ENCODE measurements at places on chromosomes 3 and 15.

- DNase-seq: no peak
Measured at GRCh38 chr3:140955645-140956044, 14.0 kb downstream of the SLC25A36 start.

- DNase-seq: no peak
Measured at GRCh38 chr15:29299784-29300183, 30.2 kb upstream of the NSMCE3 start.

GRCh38 chr15:84947947-84948830 lies 33.5 kb upstream of the PDE8A start:
- peak; percentile 77 for DNase-seq

GRCh38 chr3:39317571-39318169 lies 11.8 kb upstream of the CCR8 start:
- DNase-seq: no peak

- no peak for DNase-seq
Measured at GRCh38 chr3:95407709-95408463, 1345.0 kb downstream of the NSUN3 start.

- DNase-seq: no peak
Measured at GRCh38 chr3:71568207-71568606, 15.3 kb downstream of the FOXP1 start.

GRCh38 chr3:138213398-138214085 lies 26.4 kb downstream of the ARMC8 start:
- DNase-seq: no peak

GRCh38 chr3:32502946-32503286 lies 264 bp upstream of the CMTM6 start:
- DNase-seq: no peak

DNA sequence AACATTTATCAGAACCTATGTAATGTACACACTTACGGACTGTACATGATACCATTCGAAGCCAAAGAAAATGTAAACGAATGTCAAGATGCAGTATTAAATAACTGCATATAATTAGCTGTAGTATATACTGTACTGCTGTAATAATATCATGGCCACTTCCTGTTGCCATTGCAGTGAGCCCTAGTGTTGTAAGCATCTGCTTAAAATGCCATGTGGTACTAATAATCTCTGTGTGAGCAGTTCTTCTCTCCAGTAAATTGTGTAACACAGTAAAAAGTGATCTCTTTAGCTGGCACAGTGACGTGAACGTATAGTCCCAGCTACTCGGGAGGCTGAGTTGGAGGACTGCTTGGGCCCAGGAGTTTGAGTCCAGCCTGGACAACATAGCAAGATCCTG lies 8.6 kb downstream of the SPG11 start:
- no peak for DNase-seq

DNA sequence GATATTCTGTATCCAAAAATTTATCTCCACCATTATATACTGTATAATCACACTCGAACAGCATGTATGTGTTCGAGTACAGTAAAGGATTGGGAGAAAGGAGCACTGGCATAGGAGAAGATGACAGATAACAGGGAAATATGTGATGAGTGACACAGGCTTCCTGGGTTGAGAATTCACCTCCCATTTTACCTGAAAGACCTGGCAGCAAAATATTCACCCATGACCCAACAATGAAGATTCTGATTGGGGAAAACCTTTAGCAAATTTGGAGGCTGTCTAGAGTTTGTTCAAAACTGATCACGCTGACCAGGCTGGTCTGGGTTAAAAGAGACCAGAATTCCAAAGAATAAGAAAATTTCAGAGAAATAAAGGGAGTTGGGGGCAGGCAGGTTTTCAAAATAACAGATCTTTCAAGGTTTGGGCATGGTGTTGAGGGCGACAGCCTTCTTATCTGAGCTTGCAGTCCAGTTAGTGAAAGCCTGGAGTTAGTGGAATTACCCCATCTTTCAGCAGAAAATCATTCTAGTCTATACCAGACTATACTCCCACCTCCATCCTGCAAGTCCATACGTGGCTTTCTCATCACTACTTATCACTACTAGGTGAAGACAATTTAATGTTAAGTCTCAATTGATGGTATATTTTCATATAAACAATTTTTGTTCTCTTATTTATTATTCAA lies 42.8 kb upstream of the RSL24D1 start:
- DNase-seq: no peak

DNA sequence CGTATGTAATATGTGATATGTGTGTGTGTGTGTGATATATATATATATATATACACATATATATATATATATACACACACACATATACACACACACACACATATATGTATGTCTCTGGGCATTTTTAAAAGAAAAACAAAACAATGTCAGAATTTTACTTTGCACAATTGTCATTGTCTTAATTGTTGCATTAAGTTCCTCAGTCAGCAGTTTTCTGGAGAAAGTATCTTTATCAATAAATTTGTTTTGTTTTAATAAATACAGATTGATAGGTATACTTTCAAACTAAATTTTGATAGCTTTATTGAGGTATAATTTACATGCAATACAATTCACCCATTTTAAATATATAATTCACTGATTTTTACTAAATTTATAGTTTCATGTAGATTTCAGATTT lies 62.9 kb upstream of the SENP5 start:
- DNase-seq: no peak

- peak; percentile 71 for DNase-seq
Measured at GRCh38 chr3:56125358-56126005, 342.8 kb downstream of the ERC2 start.

- DNase-seq: no peak
Measured at GRCh38 chr3:15708882-15709677, 88.7 kb downstream of the ANKRD28 start.

- DNase-seq: no peak
Measured at GRCh38 chr15:63292771-63293170, 15.4 kb downstream of the APH1B start.

DNA sequence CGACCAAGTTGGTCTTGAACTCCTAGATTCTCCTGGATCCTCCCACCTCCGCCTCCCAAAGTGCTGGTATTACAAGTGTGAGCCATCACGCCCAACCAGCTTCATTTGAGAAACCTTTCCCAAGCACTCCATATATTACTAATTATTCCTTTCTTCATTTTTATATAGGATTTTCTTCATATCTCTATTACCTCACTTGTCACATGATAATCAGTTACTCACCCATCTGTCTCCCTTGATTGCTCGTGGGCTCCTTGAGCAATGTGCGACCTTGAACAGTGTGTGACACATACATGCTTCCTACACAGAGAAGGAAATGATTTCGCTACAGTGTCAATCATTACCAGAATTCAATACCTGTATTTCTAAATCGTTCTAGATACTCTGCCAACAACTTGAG lies 110.7 kb upstream of the C2CD4B start:
- DNase-seq: no peak

DNA sequence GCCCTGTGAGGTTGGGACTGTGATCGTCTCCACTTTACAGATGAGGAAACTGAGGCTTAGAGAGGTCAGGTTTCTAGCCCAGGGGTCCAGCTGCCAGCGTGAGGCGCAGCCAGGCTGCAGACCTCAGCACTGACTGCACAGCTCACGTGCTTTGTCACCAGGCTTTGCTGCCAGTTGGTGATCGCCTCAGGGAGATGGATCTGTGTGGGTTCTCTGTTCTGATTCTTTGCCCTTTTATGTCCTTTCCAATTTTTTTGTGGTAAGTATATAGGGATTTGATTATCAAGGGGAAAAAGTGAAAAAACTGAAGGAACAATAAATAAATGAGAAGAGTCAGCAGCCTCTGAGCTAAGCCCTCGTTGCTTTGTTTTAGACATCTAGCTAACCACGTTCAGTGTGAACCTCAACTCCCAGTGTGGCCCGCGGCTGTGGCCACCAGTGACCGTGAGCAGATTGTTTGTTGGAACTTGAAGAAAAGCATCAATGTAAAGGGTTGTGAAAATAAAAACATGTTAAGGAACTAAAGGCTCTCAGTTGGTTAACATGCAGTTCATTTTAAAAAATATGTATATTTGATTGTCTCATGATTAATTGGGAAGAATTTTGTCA lies 117.6 kb downstream of the PDE8A start:
- no peak for DNase-seq

- no peak for DNase-seq
Measured at GRCh38 chr3:40043444-40043755, 234.0 kb downstream of the MYRIP start.

DNA sequence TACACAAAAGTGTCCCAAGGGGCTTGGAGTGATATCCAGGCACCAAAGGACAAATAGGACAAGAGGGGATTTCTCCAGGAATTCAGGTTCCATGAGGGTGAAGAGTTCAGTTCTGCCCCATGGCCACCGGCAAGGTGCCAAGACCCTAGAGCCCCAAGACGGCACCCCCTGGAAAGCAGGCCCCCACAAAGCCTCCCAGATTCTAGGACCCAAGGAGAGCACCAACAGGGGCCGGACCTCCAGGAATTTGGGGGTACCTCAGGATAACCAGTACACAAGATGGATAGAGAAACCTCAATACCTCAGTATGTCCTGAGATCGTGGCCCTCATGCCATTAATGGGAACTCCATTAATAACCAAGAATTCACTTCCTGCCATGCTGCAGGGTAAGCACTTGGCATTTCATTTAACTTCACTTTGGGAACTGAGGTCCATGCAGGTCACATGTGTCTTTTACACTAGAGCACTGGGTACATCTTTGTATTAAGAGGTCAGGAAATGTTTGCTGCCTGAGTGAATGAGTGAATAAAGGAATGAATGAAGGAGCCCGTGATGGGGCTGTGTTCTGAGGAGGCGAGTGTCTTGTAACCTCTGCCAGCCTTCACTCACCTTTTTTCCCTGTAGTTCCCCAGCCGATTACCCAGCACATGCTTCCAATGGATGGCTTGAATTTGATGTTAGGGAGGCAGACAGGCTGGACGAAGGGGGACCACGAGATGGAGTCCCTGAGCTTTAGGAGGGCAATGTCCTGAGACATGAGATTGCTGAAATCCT lies 15.5 kb upstream of the PRSS50 start:
- no peak for DNase-seq

DNA sequence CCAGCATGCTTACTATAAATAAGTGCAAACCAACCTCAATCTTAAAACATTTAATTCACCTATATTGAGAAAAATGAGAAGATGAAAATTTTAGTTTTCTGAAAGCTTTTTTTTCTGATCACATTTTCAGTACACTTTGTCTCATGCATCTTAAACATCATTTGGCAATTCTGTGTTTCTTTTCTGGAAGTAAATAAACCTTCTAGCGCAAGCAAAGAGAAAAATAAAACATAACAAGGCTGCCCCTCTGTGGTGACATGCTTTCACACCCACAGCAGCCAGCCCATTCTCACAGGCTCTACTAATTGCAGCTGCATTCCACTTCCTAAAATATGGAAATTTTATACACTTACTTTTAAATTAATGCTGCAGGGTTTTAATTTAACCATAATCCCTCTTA lies 90.1 kb downstream of the NEK10 start:
- DNase-seq: peak; percentile 12

DNA sequence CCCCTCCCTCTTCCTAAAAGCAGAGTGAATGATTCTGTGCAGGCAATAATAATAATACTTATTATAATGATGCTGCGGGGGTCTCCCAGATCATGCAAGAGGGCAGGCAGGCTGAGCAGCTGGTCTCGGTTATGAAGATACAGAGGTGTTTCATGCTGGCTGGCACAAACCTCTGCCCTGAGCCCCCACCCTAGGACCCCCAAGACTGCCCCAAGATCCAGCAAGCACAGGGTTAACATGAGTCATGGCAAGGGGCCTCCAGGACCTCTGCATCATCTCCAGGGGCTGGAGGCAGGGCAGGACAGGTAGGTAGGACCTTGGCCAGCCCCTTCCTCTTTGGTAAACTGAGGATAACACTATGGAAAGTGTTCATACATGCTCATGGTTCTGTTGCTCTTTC lies 2.7 kb downstream of the MGLL start:
- no peak for DNase-seq

DNA sequence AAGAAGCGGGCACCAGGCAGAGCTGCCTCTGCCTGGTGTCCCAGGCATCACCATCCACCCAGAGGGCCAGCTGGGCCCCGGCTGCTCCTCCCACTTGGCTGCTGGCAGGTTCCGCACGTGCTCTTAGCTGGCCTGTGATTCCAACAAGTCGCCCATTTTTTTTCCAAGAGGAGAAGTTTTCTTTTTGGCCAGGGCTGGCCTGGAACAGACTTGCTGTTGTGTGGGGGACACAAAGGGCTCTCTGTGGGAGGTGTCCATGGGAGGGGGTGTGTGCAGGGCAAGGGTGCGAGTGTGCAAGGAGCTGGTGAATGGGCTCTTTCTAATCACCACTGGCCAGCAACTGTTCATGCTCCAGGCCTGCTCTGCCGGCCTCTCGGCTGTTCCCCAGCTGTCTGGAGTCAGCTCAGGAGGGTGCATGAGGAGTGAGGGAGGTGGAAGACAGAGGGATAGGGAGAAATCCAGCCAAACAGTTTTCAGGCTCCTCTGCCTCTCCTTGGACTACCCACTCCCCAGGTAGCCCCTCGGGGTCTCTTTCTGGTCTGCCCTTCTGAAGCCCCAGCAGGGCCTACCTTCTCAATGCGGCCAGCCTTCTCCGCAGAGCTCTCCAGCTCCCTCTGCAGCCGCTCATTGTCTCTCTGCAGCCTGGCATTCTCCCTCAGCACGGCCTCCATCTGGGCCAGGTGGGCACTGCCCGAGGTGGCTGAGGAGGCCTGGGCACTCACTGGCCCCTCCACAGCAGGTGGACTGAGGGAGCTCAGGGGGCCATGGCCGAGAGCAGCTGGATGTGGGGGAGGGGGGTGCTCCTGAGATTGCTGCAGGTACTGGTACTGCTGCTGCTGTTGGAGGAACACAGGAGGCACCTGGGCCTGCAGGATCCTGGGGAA lies 7.1 kb downstream of the AMOTL2 start:
- DNase-seq: no peak

DNA sequence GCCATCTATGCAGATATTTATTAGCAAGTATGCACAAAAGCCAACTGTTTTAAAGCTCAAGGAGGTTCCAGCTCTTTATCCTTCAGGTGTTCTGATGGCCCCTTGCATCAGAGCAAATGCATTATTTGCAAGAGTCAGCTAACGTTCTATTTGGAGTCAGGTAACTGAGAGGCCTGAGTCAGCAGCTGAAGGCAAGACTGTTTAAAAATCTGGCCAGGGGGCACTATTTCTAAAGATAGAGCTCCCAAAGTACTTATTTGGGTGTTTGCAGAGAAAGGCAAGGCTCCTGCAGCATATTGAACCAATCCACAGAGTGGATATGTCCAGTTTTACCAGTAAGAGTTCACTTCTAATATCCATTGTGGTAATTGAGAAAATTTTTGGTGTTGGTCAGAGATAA lies 146.1 kb downstream of the LRTM1 start:
- no peak for DNase-seq

- no peak for DNase-seq
Measured at GRCh38 chr3:61522626-61523025, 38.7 kb upstream of the PTPRG start.

- peak; percentile 6 for DNase-seq
Measured at GRCh38 chr3:84946240-84946639, 12.5 kb upstream of the CADM2 start.

- peak; percentile 27 for DNase-seq
Measured at GRCh38 chr3:102195198-102195948, 239.4 kb upstream of the ZPLD1 start.

- no peak for DNase-seq
Measured at GRCh38 chr15:85760049-85760448, 34.7 kb downstream of the KLHL25 start.

Data from urothelium cell line (cell line).